ENCODE measurements at places on chromosomes 16 and 17.

- no peak for DNase-seq
Observed at GRCh38 chr17:48910370-48910769, 2.2 kb downstream of the UBE2Z start.

GRCh38 chr17:58336456-58337209 is 8.0 kb upstream of the TSPOAP1 start:
- no peak for DNase-seq

- no peak for DNase-seq
Observed at GRCh38 chr16:27728691-27729090, 178.7 kb downstream of the KATNIP start.

- no peak for DNase-seq
Observed at GRCh38 chr16:7344830-7345780, 12.5 kb downstream of the RBFOX1 start.

- DNase-seq = no peak
Observed at GRCh38 chr16:12317856-12318537, 341.5 kb downstream of the SNX29 start.

GRCh38 chr17:37146086-37147064 is 197.6 kb downstream of the AATF start:
- no peak for DNase-seq

- no peak for DNase-seq
Observed at GRCh38 chr16:3638916-3639644, 15.4 kb upstream of the DNASE1 start.

DNA sequence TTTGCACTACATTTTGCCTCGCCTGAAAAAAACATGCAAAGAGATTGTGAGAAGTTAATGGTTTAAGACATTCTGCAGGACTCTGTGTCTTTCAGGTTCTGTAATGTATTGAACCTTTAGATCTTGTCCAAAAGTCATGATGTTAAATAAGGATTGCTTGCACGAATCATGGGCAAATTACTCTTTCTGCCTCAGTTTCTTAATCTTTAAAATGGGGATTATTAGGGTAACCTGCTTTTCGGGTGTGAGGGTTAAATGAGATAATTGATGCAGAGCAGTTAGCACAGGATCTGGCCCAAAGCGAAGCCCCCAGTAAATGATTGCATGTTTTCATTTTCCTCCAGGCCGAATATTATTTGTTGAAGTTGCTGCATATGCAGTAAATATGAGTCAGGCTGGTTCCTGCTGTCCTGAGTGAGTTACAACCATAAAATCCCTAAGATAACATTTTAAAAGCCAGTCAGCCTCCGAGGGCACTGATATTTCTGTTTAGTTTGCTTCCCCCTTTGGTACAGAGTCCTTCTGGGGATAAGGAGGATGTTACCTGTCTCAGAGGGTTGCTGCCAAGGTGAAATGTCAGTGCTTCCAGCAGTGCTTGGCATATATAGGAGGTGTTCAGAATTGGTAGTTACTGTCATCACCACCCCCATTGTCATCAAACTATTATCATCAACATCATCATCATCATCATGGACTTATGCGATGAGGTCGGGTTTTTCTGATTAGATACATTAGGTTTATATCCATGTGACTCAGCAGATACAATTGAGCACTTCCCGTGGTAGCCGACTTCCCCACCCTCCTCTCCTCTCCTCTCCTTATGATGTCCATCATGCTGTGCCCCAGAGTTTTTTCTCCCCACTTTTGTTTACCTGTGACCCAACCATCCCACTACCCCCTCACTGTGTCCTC is 20.6 kb upstream of the ARHGAP17 start:
- no peak for DNase-seq

DNA sequence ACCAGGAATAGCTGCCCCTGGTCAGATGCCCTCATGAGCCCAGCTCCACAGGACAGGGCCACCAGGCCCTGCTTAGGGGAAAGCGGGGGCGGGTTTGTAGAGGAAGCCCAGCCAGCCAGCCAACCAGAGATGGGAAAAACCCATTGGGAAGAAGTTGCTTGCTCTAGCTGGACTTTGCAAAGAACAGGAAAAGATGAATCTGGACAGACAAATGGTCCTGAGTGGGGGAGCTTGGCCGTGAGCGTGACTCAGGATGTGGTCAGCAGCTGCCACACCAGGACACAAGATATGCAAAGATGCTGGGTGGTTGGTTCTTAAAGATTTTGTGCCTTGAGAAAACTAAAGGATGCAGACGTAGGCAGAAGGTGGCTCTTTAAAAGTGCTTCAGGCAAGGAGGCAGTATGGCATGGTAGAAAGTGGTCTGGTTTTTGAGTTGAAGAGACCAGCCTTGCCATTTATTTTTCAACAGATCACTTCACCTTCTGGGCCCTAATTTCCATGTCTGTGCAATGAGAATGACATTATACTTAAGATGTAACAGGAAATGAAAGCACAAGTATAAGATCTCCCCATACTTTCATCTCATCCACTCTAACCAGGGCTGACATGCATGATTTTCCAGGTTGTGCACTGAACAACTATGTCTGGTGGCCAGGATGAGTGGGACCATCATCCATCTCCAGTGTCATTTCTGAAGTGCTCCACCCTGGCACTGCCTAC is 27.8 kb upstream of the HEATR6 start:
- DNase-seq = no peak

DNA sequence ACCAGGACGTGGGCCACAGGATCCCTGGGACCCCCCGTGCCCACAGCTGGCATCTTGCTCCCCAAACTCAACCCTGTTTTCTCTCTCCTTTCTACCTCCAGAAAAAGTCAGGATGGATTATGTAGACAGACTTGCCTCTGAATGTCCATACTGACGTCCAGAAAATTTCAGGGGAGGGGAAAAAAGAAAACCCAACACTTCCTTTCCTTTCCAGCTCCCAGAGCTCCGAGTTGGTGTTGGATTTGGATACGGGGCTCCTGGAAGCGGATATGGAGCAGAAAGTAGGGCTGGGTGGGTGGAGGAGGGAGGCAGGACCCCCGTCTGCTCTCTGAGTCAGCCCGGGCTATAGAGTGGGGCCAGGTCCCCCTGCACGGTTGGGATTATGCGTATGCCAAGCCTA is 70.2 kb downstream of the MRM3 start:
- no peak for DNase-seq

- no peak for DNase-seq
Observed at GRCh38 chr16:2768403-2769089, 8.5 kb downstream of the ELOB start.

All from HEK293T (cell line).